IMR-90 (cell line): ENCODE measurements at places on chromosomes 16 and 17. TPM values are rescaled to one million over a fixed set of nuclear protein-coding genes. Genes with fewer than 3 reads are reported as not detected.

- peaks cover 22% of the 10 kb centered on the region for H3K36me3 ChIP-seq
- H3K4me1 ChIP-seq = peaks cover 3% of the 10 kb centered on the region; the same call in 1 of the 2 replicates
- H3K4me3 ChIP-seq = peak overlapping the region; percentile 77
Measured at GRCh38 chr16:29862383-29862883, 593 bp downstream of the CDIPT start.

GRCh38 chr16:53770641-53771040, 66.7 kb downstream of the FTO start:
- H3K36me3 ChIP-seq = no peaks in the 10 kb centered on the region
- no peak overlapping the region for H3K4me3 ChIP-seq
- DNase-seq = no peak
- peaks cover 22% of the 10 kb centered on the region for H3K4me1 ChIP-seq
- H3K27me3 ChIP-seq = no peaks in the 10 kb centered on the region

DNA sequence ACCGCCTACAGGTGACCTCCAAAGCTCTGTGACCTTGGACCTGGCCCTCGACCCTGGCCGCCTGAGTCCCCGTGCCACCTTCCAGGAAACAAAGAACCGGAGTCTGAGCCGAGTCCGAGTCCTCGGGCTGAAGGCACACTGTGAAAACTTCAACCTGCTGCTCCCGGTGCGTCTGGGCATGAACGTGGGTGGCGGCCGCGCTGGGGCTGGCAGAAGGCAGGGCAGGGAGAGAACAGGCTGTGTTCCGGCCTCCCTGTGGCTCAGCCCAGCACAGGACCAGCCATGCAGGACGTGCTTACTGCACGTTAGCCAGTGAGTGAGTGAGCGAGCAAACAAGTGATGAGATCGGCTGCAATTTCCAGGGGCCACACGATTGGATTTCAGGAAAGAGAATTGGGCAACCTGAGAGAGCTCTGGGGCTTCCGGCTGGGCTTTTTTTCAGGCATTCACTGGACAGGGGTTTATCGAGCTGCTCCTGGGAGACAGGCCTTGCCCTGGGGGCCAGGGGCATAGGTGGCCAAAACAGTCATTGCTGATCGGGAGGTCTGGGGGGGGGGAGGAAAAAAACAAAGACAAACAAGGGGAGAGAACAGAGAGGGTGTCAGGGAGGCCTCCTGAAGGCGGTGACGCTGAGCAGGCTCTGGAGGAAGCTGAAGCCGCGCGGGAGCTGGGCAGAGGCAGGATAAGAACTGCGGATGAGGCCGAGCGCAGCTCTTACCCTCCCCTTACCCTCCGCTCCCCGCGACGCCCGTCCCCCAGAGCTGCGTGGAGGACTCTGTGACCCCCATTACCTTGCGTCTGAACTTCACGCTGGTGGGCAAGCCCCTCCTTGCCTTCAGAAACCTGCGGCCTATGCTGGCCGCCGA, 16.9 kb downstream of the ITGAX start:
- no peak overlapping the region for H3K27ac ChIP-seq
- H3K27me3 ChIP-seq = peaks cover 5% of the 10 kb centered on the region
- H3K4me3 ChIP-seq = no peak overlapping the region
- H3K36me3 ChIP-seq = no peaks in the 10 kb centered on the region
- no peak for DNase-seq

DNA sequence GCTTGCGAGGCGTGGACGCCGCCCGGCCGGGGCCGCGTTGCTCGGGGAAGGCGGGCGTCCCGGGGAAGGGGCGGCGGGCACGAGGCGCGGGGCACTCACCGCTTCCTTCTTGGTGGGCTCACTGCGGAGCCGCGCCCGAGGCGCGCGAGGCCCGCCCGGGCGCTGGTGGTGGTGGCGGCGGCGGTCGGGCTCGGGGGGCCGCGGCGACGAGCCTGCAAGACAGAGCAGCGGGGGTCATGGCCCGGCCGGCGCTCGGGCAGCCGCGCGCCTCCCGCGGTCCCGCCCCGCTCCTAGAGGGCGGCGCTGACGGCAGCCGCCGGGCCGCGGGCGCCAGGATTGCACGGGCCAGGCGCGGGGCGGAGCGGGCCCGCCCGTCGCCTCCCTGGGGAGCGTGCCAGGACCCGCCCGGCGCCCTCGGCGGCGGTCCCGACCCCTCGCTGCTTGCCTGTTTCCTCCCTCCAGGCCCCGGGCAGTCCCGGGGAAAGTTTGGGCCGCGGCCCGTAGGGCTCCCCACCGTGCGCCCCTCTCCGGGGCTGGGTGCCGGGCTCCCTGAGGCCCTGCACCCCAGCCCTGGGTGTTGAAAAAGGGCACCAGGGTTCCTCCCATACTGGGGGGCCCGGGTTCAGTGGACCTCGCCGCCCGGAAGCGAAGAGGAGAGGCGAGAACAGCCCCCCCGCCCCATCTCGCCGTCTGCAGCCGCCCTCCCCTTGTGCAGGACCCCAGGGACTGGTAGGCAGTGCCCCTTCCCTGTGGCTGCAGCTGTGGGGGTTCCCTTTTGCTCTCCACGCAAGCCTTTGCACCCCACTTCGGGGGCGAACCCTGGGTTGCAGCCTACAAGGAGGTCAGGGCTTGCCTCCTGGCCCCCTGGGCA, at the start of gene C16orf74:
C16orf74 (minus strand) TSS at position 270 of the 871 bp plus-strand sequence. CDS start 15,879 bp downstream, outside the sequence.
- DNase-seq = peak; percentile 35
- peak within 1 kb of the TSS; percentile 25 for H3K27ac ChIP-seq
- H3K4me3 ChIP-seq = peak within 1 kb of the TSS; percentile 46

FASN gene
- 56.0 and 68.5 TPM in 2 replicates for polyA plus RNA-seq

TP53TG3 gene
- polyA plus RNA-seq = not detected in 2 replicates

DNA sequence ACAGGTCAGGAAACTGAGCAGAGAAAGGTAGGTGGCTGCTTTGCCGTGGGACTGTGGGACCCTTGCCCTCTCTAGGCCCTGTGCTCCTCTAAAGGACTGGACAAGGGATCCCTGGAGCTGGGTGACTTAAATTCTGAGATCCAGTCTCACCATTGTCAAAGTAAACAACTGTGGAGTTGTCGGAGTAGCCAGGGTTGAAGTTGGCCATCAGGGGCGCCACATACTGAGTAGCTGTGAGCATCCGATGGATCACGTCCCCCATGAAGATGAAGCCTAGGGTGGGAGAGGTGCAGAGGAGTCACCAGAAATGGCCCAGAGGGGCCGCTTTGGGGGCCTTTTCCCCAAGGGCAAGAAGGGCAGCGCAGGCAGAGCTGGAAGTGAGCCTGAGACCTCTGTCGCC, 43.5 kb downstream of the PLXDC1 start:
- peaks cover 40% of the 10 kb centered on the region for H3K27me3 ChIP-seq
- no peak overlapping the region for H3K27ac ChIP-seq
- no peak for DNase-seq
- H3K36me3 ChIP-seq = no peaks in the 10 kb centered on the region
- H3K4me1 ChIP-seq = peaks cover 2% of the 10 kb centered on the region; the same call in 1 of the 2 replicates

DNA sequence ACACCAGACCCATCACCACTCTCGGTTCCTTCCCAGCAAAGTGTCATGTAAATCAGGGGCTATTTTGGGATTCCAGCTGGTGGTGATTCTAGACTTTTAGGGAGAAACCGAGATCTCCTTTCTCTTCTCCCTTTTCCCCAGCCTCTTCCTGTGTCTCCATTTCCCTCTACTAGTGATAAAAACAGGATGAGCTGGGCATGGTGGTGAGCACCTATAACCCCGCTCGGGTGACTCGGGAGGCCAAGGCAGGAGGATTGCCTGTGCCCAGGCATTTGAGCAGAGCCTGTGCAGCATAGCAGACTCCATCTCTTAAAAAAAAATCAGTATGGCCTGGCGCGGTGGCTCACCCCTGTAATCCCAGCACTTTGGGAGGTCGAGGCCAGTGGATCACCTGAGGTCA, 6.1 kb downstream of the TBX21 start:
- H3K27ac ChIP-seq = no peak overlapping the region
- peaks cover 62% of the 10 kb centered on the region for H3K27me3 ChIP-seq
- no peak for DNase-seq
- H3K36me3 ChIP-seq = no peaks in the 10 kb centered on the region
- no peak overlapping the region for H3K4me3 ChIP-seq
- H3K4me1 ChIP-seq = no peaks in the 10 kb centered on the region

DNA sequence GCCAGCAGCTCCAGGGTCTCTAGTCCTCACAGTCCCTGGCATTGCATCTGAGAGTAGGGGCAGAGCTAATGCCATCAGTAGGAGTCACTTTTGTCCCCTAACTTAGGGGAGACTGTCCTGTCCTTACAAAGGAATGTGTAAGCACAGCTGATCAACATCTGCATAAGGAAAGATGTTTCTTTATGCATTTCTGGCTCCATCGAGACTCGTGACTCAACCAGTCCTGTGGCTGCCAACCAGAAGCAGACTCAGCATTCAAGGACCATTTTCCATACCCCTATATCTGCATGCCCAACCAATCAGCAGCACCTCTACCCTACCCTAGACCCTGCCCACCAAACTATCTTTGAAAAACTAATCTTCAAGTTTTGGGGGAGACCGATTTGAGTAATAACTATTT, 8.2 kb upstream of the MPP2 start:
- no peaks in the 10 kb centered on the region for H3K36me3 ChIP-seq
- no peak overlapping the region for H3K4me3 ChIP-seq
- no peak overlapping the region for H3K27ac ChIP-seq
- DNase-seq = peak; percentile 22
- H3K27me3 ChIP-seq = peaks cover 66% of the 10 kb centered on the region

NPIPA2 gene
- 0.23 and 0.27 TPM in 2 replicates for polyA plus RNA-seq

GRCh38 chr16:83733301-83733700, 74.5 kb upstream of the HSBP1 start:
- peak; percentile 68 for DNase-seq
- H3K27me3 ChIP-seq = no peaks in the 10 kb centered on the region
- no peaks in the 10 kb centered on the region for H3K4me1 ChIP-seq
- no peak overlapping the region for H3K4me3 ChIP-seq
- H3K27ac ChIP-seq = no peak overlapping the region

GRCh38 chr17:78231991-78232858, 794 bp downstream of the TMEM235 start:
- H3K36me3 ChIP-seq = no peaks in the 10 kb centered on the region
- H3K4me3 ChIP-seq = no peak overlapping the region
- H3K27ac ChIP-seq = no peak overlapping the region
- H3K4me1 ChIP-seq = no peaks in the 10 kb centered on the region
- DNase-seq = no peak

ACE gene
- 3.5 and 5.8 TPM in 2 replicates for polyA plus RNA-seq

- peaks cover 2% of the 10 kb centered on the region for H3K4me1 ChIP-seq
- H3K4me3 ChIP-seq = no peak overlapping the region
- no peak overlapping the region for H3K27ac ChIP-seq
- no peak for DNase-seq
- peaks cover 35% of the 10 kb centered on the region for H3K36me3 ChIP-seq
Measured at GRCh38 chr16:56830669-56831068, 34.3 kb upstream of the SLC12A3 start.

GRCh38 chr16:88343271-88343791, 39.4 kb upstream of the ZNF469 start:
- no peak overlapping the region for H3K4me3 ChIP-seq
- no peaks in the 10 kb centered on the region for H3K36me3 ChIP-seq
- H3K27ac ChIP-seq = no peak overlapping the region
- H3K27me3 ChIP-seq = no peaks in the 10 kb centered on the region
- DNase-seq = no peak

ABCC3 gene
- 6.0 and 6.6 TPM in 2 replicates for polyA plus RNA-seq

BAHCC1 gene
- 7.8 and 8.1 TPM in 2 replicates for polyA plus RNA-seq

GRCh38 chr16:87044032-87044382, 273.2 kb downstream of the C16orf95 start:
- peaks cover 46% of the 10 kb centered on the region for H3K27me3 ChIP-seq
- no peak overlapping the region for H3K27ac ChIP-seq
- H3K4me3 ChIP-seq = no peak overlapping the region

- DNase-seq = no peak
- no peaks in the 10 kb centered on the region for H3K4me1 ChIP-seq
- no peaks in the 10 kb centered on the region for H3K27me3 ChIP-seq
- no peaks in the 10 kb centered on the region for H3K36me3 ChIP-seq
Measured at GRCh38 chr16:50425648-50426047, 56.9 kb upstream of the BRD7 start.

DNA sequence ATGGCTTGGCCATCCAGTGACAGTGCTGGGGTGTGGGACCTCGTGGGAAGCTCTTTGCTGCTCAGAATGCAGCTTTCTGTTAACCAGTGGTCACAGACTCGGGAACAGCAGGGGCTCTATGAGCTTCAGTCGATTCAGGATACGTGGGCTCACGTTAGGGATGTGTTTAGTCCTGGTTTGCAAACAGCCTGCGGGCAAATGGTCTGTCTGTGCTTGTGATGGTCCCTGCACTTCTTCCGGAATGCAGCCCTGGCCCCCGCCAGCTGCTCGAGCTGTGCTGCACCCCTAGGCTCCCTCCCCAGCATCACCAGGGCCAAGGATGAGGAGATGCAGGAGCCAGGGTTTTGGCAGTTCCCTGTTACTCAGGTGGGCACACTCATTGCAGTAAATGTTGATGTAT, 172.8 kb upstream of the CHMP6 start:
- peaks cover 3% of the 10 kb centered on the region for H3K36me3 ChIP-seq
- H3K27ac ChIP-seq = no peak overlapping the region
- H3K4me1 ChIP-seq = peaks cover 7% of the 10 kb centered on the region

GRCh38 chr17:57623620-57624019, 121.5 kb downstream of the CCDC182 start:
- H3K36me3 ChIP-seq = 0 out of 2 replicates have a peak, but pooled peaks cover 2% of the 10 kb centered on the region
- DNase-seq = no peak
- H3K4me1 ChIP-seq = peaks cover 18% of the 10 kb centered on the region
- no peak overlapping the region; the same call in 1 of the 2 replicates for H3K27ac ChIP-seq
- H3K27me3 ChIP-seq = no peaks in the 10 kb centered on the region

ALDH3A1 gene
- not detected in 2 replicates for polyA plus RNA-seq

DNA sequence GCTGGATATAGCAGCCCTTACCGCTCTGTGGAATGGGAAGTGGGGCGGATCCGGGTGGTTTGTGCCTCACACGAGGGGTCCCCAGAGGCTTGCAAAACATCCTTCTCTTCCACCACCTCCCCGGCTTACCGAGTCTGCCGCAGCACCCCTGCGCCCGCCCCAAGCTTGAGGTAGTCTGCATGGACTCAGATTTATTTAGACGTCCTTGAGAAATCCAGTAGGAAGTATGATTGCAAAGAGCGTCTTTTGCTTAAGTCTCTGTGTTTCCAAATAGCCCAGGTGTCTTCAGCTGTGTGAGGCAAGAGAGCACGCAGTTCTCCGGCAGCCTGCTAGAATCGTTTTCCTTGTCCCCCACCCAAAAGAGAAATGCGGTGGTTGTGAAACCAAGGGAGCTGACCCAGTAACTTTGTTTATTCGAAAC, 2.4 kb downstream of the KIAA0513 start:
- H3K27me3 ChIP-seq = no peaks in the 10 kb centered on the region
- H3K36me3 ChIP-seq = peaks cover 8% of the 10 kb centered on the region; the same call in 1 of the 2 replicates
- H3K4me3 ChIP-seq = no peak overlapping the region
- H3K27ac ChIP-seq = no peak overlapping the region
- DNase-seq = peak; percentile 16

DNA sequence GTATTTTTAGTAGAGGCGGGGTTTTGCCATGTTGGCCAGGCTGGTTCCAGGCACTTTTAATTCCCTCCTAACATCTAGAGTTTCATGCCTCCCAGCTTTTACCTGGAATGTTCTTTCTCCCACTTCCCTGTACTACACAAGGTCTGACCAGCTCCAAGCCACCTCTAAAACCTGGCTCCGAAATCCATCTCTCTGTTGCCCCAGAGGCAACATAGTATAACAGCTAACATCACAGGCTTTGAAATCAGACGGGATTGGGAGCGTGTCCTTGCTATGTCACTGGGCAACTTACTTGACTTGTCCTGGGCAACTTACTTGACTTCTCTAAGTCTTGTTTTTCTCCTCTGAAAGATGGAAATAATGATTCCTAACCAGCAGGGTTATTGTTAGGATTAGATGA, 15.1 kb downstream of the UNC45B start:
- H3K4me3 ChIP-seq = no peak overlapping the region
- H3K36me3 ChIP-seq = no peaks in the 10 kb centered on the region
- H3K4me1 ChIP-seq = peaks cover 3% of the 10 kb centered on the region; the same call in 1 of the 2 replicates
- H3K27me3 ChIP-seq = peaks cover 28% of the 10 kb centered on the region
- DNase-seq = no peak
- H3K27ac ChIP-seq = no peak overlapping the region

GRCh38 chr16:67543582-67543981, 15.0 kb downstream of the RIPOR1 start:
- peaks cover 4% of the 10 kb centered on the region for H3K4me1 ChIP-seq
- no peak overlapping the region for H3K4me3 ChIP-seq
- H3K27ac ChIP-seq = no peak overlapping the region
- peaks cover 87% of the 10 kb centered on the region for H3K36me3 ChIP-seq

FBXL19 gene
- 13.8 and 19.6 TPM in 2 replicates for polyA plus RNA-seq
